ENCODE measurements at places on chromosomes 12 and 14. TPM values are rescaled to one million over a fixed set of nuclear protein-coding genes. Genes with fewer than 3 reads are reported as not detected.
A peak's percentile ranks its signal among the peaks of the same experiment; 100 is the strongest.

DNA sequence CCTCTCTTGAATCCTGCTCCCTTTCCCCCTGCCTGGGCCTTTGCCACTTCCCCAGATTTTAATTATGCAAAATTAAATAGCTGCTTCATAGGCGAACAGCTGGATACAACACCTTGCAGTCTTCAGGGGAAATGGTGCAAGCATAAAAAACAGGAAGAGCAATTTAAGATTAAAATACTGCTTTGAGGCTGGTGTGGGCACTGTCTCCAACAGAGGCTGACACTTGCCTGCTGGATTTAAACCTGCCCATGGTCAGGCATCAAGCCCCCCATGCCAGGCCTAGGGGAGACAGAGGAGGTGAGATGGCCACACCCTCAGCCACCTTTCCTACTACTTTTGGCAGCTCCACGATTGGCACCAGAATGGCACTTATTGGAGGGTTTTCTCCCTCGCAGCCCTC is 110.1 kb upstream of the DIO3 start:
- DNase-seq = no peak

- no peak for DNase-seq
These were observed 25.7 kb upstream of the PDZRN4 start for GRCh38 chr12:41162461-41162860.

Gene DAO
- total RNA-seq = 65.3 TPM

DNA sequence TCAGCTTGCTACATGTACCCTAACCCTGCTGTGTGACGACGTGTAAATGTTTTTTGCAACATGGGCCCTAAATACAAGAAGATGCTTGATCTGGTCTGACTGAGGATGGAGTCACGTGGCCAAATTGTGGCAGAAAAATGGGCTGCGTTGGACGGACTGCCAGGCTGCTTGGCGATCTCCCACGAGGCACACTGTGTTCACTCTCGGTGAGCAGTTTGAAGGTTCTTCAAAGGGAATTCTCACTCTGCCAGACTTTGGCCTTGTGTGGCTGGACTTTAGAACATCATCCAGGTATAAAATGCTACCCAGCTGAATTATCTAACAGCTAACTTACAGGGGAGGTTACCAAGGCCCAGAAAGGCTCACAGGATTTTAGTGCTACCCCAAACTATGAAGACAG is 85.1 kb downstream of the KDM2B start:
- DNase-seq = peak; percentile 86

Gene MAP3K9
- total RNA-seq = 3.1 TPM

GRCh38 chr14:84806622-84807021 is 723.3 kb upstream of the FLRT2 start:
- DNase-seq = no peak

- DNase-seq = peak; percentile 97
These were observed at the start of the genes AHSA1 and VIPAS39 for GRCh38 chr14:77457522-77458248. Gene AHSA1, plus strand, starts transcription at chr14:77458093. Its CDS starts 97 bp downstream, at chr14:77458190. Gene VIPAS39, minus strand, starts transcription at chr14:77457601. Its CDS starts 3,499 bp downstream, at chr14:77454102.

- DNase-seq = no peak
These were observed 48.6 kb upstream of the CATSPERB start for GRCh38 chr14:91780452-91780851.

GRCh38 chr12:76711241-76711640 is 52.7 kb upstream of the ZDHHC17 start:
- DNase-seq = no peak

Gene ISCA2
- total RNA-seq = 10.0 TPM

Gene TM7SF3
- 51.1 TPM for total RNA-seq

Gene DNAI7
- total RNA-seq = not detected

- no peak for DNase-seq
These were observed 31.6 kb downstream of the BRI3BP start for GRCh38 chr12:125024949-125025563.

Gene IGF1
- total RNA-seq = 37.3 TPM

DNA sequence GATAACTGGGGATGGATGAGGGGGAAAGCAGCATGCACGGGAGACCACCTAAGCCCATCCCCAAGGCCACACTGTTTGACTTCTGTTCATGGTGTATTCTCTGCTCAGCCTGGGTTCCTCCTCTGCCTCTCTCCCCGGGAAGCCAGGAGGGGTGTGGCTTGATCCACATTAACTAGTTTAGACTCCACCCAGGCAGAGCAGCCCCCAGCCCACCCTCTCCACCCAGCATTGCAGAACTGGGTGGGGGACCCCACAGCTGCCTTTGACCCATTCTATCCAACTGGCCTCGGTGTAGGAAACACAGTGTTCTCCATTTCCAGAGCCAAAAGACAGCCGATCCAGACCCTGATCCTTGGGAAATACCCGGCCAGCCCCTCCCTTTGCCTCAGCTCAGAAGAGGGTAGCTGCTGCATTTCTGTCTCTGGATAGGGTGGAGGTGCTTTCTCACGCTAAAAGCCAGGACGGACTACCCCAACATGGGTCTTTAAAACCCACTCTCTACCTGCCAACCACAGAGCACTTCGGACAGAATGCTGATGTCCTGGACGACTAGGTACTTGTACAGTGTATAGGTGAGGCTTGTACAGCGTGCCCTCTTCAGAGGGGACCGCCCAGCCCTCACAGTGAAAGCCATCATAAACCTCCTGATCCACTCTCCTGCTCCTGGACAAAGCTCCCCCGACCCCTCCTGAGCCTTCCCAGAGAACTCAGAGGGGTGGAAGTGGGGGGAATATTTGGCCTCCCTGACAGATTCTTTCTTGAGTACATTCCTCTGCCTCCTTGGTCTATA is 9.4 kb downstream of the SPRYD3 start:
- no peak for DNase-seq

DNA sequence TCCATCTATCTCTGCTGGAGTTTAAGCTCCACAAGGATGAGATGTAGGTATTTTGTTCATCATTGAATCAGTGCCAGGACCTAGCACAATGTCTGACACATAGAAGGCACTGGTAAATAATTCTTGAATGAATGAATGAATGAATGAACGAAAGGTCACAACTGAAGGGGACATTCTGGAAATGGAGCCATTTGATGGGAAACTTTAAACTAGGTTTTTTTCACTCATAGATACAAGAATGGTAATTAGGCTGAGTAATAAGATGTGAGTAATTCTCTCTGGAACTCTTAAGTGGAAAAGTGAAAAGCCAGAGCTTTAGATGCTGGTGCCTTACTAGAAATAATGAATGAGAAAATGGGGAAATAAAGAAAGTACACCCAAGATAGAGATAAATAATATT is 44.3 kb downstream of the SCN8A start:
- no peak for DNase-seq

Gene DDHD1
- 3.3 TPM for total RNA-seq

GRCh38 chr14:75188520-75189268 is 12.3 kb upstream of the TMED10 start:
- DNase-seq = no peak

DNA sequence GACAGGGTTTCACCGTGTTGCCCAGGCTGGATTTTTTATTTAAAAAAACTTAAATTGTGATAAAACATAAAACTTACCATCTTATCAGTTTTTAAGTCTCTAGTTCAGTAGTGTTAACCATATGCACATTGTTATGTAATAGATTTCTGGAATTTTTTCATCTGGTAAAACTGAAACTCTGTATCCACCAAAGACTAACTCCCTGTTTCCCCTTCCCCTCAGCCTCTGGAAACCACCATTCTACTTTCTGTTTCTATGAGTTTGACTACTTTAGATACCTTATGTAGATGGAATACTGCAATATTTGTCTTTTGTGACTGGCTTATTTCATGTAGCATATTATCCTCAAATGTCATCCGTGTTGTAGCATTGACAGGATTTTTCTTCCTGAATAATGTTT is 12.8 kb upstream of the PLEKHG3 start:
- DNase-seq = no peak

- DNase-seq = no peak
These were observed 411.6 kb downstream of the CCER1 start for GRCh38 chr12:90543374-90543773.

DNA sequence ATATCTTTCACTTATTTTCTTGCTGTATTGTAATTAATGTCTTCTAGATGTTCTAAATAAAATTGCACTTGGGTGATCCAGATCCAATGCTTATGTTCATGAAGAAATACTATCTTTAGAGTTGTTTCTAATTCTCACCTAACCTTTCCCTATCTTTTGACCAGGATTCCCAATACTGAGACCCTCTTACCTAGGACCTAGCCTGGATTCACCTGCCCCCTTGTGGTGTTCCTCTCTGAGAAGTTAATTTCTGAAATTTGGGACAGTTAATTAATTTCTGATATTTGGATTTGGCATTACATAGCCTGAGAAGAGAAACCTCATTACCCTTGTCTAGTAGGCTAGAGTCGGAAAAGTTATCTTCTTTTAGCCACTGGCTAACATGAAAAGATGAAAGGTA is 29.5 kb downstream of the FOXA1 start:
- no peak for DNase-seq

DNA sequence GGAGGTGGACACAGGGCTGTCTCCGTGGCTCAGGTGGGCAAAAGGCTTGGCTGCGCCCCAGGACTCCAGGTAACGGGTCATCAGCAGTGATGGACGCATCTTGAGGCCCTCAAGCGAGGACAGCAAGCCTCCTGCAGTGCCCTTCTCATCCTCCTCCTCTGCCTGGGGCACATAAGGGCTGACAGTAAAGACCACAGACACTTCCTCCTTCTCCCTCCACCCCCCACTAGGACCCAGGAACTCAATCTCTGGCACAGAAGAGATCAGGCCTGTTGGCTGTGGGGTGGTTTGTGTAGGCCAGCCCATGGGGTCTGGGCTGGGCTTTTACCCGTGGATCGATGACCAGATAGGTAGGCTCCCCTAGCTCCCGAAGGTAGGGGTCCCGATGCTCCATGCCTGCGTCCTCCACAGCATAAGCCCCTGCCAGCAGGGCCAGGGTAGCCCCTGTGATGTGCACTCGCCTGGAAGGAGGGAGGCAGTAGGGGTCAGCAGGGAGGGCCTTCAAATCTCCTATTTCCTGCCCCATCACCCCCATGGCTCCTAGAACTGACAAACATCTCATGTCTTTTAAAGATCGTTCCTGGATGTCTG is 5.7 kb downstream of the ADCY4 start:
- no peak for DNase-seq

DNA sequence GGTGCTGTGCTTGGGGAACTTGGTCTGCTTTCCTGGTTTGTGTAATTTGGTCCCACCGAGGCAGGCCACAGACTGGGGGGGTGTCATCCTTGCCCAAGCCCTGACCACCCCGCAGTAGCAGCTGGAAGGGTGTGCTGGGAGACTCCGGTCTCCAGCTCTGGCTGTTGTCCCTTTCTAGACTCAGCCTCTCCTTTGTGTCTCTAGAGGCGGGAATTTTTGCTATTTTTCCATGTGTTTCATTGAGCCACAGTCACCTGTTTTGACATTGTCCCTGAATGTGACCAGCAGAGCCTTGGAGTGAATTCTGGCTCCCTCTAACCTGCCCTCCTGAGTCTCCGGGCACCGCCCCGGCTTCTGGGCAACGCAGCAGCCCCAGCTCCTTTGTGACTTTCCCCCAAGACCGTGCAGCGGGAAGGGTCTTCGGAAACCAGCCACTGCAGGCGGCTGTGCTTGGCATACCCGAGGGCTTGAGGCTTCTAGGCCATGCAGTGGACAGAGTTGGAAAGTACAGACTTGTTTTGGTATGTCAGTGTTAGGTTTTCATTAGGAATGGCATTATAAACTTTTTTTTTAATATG is 98.6 kb downstream of the TNFAIP2 start:
- no peak for DNase-seq

Gene PAH
- 1,162 TPM for total RNA-seq

DNA sequence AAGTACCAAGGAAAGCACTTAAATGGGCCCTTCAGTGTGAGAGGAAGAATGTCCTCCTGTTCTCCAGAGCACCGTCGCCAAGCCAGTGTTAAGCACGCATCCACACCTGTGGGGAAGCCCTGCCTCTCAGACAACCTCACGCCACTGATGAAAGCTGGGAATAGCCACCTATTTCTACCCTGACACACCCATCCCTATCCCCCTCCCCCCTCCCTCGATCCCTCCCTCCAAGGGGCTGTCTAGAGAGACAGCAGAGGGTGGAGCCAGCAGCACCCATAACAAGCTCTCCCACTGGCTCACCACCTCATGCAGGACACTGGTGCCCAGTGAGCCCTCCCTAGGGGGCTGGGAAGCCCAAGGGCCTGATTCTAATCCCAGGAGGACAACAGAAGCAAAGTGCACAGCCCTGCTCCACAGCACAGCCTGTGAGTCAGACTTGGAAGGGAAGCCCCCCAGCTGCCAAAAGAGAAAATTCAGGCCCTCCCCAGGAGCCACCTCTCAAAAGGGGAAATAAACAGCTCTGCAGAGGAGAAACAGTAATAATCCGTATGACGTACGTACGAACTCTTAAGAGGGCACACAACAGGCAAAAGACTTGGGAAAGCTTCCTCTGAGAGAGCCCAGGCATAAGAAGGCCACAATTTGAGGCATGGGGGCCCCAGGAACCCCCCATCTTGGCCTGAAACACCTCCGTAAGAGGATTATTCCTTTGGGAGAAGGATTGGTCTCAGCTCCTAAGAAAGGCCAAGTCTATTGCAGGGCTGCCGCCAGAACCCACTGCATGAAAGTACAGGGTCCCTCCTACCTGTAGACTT is 7.8 kb downstream of the PITPNM2 start:
- peak; percentile 33 for DNase-seq

DNA sequence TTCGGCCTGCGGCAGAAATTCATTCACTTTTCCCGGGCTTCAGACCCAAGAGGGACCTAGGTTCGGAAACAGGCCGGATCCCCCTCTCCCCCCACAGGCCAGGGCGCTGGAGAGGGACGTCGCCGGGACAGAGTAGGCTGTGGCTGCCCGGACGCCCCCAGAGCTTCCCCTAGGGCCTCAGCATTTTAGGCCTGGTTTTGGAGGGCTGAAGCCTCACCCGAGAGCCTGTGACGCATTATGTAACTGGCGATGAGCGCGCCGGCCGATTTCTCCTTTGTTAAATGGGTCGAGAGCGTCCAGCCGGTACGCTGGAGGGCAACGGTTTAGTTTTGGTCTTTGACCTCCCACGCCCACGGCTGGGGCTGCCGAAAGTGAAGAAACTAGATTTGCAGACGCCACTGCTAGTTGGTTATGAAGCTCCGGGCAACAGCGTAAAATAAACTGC is 657 bp downstream of the PEBP1 start:
- DNase-seq = peak; percentile 92

GRCh38 chr14:74434294-74434693 is 8.3 kb upstream of the SYNDIG1L start:
- DNase-seq = no peak

GRCh38 chr12:26857465-26858176 is 24.6 kb upstream of the ITPR2 start:
- DNase-seq = no peak

DNA sequence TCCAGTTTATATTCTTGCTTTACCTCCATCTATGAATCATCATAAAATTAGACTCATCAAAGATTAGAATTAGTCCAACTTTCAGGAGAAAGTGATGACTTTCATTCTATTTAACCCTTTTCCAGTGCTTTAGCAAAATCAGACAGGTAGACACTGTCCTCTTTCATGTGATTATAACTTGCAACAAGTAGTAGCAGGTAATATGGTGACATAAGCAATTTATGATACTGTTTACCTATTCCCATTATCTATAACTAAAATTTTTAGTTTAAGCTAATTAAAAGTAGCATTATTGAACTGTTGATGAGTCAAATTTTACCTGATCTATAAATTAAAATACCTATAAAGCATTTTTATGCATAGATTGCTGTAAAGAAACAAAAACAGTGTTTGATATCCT is 351.6 kb downstream of the SEC23A start:
- no peak for DNase-seq

Data from left lobe of liver (tissue), 2 donors.